Myocyte (in vitro differentiated cells): ENCODE measurements at places on chromosomes 7 and 10. TPM values are rescaled to one million over a fixed set of nuclear protein-coding genes. Genes with fewer than 3 reads are reported as not detected.

Gene SPDYE1
- total RNA-seq: not detected in 2 replicates

DNA sequence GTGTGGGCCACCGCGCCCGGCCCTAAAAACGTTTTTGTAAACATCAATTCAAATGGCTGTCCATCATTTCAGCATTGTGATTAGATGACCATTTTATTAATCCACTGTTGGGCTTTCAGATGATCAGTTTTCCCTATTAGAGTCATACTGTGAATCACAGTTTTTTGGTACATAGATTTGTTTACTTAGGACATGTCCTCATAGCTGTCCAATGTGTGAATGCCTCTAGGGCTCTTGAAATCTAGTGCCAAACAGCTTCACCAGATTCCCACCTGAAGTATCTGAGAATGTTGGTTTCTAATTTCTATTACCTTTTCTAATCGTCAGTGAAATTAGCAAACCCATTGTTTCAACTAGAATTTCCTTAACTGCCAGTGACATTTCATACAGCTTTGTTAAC, 66.8 kb downstream of the UPF2 start:
- DNase-seq: no peak

- no peak for DNase-seq
Measured at GRCh38 chr10:32937911-32938424, 20.1 kb downstream of the ITGB1 start.

DNA sequence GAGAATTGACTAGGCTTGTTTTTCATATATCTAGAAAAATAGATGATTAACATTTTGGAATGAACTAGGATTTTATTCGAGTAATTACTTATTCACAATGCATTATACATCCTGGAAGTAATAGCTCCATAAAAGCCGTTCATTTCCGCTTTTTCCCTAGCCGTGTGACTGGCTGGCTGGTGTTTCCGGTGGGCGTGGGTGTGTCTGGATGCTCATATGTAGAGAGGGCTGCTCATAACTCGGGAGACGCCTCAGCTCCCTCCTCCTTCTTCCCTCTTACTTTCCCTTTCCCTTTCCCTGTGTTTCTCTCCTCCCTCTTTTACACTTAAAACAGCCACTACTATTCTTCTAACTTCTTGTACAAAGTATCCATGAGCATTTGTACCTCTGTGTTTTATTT, 187.7 kb upstream of the VSTM2A start:
- DNase-seq: no peak

Gene FAM131B
- total RNA-seq: 1.1 and 1.5 TPM in 2 replicates

Gene HOXA13
- 0.13 and 0.26 TPM in 2 replicates for total RNA-seq

Gene DNAJC12
- total RNA-seq: 5.8 and 6.0 TPM in 2 replicates

DNA sequence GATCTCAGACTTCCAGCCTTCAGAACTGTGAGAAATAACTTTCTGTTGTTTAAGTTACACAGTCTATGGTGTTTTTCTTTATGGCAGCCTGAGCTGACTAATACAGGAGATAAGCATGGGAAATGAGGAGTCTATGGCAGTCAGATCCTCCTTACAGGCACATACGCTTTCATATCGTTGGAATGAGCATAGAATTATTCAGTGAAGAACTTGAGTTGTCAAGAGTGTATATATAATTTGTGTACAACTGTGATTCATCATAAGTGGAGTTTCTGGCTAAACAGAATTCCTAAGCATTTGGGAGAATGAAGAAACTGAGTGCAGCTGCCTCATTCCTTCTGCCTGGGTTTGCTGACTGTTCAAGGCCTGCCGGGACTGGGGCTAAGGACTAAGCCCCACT, 516.7 kb downstream of the ADRA2A start:
- DNase-seq: no peak

GRCh38 chr7:97346349-97346748, 228.9 kb downstream of the SDHAF3 start:
- DNase-seq: no peak

Gene CCDC6
- 19.4 and 19.6 TPM in 2 replicates for total RNA-seq

- peak; percentile 85 for DNase-seq
Measured at GRCh38 chr10:69426376-69426727, 9.6 kb upstream of the TACR2 start.

GRCh38 chr7:156576216-156577058, 64.1 kb upstream of the RNF32 start:
- no peak for DNase-seq

Gene LEP
- total RNA-seq: not detected in 2 replicates

Gene CYP2C19
- total RNA-seq: 0.08 TPM in 1 of 2 replicates, not detected in the other

- DNase-seq: no peak
Measured at GRCh38 chr10:126593968-126594701, 76.4 kb downstream of the C10orf90 start.

- no peak for DNase-seq
Measured at GRCh38 chr10:105785721-105786120, 1144.6 kb downstream of the SORCS3 start.

Gene NPY4R2
- total RNA-seq: not detected in 2 replicates

DNA sequence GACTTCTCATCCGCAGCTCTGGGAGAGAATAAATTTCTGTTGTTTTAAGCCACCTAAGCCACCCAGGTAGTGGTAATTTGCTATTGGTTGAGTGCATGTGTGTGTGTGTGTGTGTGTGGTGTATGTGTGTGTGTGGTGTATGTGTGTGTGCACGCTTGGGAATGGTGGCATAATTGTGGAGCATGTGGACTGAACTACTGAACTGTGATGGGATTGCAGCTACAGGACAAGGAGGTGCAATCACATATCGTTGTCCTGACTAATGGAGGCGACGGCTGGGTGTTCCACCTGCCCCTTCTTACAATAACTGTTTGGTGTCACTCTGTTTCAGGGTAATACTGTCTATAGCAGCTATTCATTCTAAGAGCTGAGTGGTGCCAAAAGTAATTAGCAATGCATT, 448.7 kb upstream of the PFKP start:
- DNase-seq: no peak

GRCh38 chr7:71633551-71634008, 501.6 kb downstream of the GALNT17 start:
- peak; percentile 95 for DNase-seq

DNA sequence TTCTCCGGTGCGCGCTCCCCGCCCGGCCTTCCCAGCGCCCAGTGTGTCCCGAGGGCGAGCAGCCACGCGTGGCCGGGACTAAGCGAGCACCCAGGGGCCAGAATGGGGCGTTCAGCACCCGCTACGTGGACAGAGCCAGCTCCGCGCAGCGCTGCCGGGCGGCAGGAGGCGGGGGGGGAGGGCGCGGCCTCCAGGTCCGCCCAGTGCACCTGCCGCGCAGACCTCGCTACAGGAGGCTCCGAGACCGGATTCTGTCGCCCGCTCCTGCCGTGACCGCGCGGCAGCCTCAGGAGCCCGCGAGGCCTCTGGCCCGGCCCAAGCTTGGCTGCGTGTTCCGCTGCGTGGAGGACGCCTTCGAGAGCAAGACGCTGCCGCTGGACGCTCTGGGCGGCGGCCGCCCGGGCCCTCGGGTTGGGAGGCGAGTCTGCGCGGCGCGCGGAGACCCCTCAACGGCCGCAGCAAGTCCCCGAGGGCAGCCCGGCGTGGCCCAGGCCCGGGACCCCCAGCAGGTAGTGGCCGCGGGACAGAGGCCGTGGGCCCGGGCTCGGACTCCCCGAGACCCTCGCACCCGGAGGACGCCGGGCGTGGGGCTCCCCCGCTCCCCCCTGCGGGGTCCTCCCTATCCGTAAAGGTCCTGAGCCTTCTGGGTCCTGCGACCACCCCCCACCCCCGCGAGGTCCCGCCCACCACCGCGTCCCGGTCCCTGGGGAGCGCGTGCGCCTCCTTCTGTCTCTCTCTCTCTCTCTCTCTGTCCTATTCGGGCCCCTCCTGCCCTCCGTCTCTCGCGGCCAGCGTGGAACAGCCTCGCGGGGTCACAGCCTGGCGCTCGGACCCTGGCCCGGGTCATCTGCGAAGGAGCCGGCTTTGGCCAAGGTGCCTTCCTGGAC, 904 bp upstream of the DPYSL4 start:
- DNase-seq: no peak

- no peak for DNase-seq
Measured at GRCh38 chr7:99027241-99027640, 116.7 kb downstream of the SMURF1 start.

DNA sequence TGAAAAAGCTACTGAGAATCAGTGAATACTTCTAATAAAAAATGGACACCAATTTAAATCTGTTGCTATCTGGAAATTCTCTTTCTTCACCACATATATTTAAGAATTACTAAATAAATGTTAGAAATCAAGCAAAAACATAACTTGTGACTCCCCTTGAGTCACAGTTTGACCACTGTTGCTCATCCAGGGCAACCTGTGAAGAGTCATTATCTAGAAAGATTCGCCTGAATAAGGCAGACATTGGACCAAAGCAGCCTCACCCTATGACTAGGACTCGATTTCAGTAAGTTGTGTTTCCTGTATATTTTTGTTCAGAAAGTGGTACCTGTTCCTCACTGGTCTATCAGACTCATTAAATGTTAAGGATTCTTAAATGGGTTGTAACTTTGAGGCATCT, 572.4 kb downstream of the ATRNL1 start:
- no peak for DNase-seq

Gene NUTM2A
- 0.47 and 0.91 TPM in 2 replicates for total RNA-seq

- DNase-seq: no peak
Measured at GRCh38 chr10:100808876-100809275, 63.5 kb downstream of the PAX2 start.

DNA sequence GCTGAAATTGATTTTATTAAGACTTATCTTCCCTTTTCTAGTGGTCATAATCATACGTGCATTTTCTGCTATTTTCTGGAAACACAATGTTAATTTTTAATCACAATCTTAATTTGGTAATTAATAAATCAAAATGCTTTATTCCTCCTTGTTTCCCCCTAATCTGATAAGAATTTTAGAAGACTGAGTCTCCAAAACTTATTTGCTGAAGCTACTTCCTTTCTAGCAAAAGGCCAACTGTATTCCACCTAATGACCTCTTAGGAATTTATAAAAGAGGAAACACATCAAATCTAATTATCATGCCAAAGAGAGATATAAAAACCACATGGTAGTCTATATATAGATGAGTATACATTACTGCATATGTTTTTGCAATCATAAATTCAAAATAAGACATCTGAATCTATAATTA, 140.6 kb downstream of the GNAI1 start:
- no peak for DNase-seq

DNA sequence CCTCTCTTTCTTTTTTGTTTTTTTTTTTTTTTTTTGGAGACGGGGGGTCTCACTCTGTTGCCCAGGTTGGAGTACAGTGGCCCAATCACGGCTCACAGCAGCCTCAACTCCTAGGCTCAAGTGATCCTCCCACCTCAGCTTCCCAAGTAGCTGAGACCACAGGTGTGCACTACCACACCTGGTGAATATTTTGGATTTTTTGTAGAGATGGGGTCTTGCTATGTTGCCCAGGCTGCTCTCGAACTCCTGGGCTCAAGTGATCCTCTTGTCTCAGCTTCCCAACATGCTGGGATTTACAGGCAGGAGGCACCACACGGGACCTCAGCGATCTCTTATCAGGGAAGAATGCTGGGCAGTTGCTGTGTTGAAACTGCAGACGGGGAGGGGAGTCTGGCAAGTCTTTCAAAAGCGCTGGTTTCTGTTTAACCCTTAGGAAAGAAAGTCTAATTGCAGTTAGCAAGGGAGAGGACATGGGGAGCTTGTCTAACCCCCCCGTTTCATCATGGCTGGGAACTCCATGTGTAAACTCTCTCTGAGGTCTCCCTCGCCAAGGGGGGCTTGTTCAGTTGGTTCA, 39.6 kb upstream of the LMTK2 start:
- DNase-seq: no peak
